ENCODE measurements at places on chromosomes 1 and 21.

GRCh38 chr1:153872934-153873333, 49.8 kb downstream of the GATAD2B start:
- DNase-seq: no peak

DNA sequence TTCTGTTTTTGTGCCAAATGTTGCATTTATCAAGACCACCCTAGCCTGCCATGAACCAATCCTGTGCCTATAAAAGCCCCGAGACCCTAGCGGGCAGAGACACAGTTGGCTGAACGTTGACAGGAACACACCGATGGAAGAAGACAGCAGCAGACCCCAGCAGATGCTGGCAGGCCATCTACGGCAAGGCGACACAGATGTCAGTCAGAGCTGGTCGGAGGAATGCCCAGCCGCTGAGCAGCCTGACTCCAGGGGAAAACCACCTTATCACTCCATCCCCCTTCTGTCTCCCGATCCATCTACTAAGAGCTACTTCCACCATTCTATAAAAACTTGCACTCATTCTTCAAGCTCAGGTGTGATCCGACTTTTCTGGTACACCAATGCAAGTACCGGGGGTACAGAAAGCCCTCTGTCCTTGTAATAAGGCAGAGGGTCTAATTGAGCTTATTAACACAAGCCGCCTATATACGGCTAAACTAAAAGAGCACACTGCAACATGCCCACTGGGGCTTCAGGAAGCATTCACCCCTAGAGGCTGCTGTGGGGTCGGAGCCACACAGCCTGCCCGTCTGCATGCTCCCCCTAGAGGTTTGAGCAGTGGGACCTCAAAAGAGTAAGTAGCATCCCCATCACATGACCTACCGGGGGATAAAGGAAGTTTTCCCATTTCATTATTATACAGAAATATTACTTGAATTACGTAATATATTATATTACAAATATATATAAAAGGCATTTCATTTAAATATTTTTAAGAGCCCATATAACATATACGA, 1156.3 kb upstream of the B3GALT2 start:
- DNase-seq: no peak

GRCh38 chr1:226723657-226724532, 15.2 kb downstream of the ITPKB start:
- no peak for DNase-seq

DNA sequence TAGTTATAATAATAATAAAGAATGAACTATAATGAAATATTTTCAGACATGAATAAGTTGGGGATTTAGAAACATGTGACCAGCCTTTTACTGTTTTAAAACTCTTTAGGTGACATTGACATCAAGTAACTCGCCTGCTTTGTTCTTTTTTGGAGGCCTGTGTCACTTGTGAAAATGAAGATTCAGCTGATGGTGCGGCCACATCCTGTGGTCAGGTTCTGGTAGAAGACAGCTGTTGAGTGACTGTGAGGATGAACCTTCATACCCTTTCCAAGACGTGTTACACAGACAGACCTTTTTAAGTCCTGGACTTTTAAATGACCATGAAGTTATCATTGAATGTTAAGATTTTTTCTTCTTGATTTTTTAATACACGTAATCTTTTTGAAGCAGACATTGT, 10.3 kb downstream of the UTS2 start:
- no peak for DNase-seq

GRCh38 chr1:95230256-95230655, 3.8 kb upstream of the RWDD3 start:
- DNase-seq: no peak

DNA sequence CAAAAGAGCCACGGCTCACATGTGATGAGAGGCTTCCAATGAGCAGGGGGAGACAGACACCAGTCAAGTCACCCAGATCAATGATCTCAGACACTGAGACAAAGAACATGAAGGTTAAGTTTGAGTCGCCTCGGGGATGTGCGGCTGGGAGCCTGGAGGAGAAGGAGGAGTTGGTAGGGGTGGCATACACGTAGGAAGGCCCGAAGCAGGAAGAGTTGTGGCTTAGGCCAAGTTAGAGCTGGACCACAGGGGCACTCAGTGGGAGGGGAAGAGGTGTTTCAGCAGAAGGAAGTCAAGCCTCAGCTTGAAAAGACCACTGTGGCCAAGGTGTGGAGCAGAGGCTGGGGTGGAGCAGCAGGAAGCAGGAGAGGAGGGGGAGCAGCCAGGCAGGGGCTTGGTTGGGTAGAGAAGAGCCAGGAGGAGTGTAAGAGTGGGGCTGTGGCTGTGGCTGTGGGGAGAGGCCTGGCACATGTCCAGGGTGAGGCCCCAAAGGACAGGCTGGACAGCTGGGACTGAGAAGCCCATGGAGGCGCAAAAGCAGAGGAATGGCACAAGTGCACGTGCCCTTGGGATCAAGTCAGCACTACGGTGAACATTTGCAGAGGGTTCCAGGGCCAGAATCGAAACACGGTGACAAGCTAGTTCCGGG, 27.6 kb downstream of the CTNNBIP1 start:
- no peak for DNase-seq

DNA sequence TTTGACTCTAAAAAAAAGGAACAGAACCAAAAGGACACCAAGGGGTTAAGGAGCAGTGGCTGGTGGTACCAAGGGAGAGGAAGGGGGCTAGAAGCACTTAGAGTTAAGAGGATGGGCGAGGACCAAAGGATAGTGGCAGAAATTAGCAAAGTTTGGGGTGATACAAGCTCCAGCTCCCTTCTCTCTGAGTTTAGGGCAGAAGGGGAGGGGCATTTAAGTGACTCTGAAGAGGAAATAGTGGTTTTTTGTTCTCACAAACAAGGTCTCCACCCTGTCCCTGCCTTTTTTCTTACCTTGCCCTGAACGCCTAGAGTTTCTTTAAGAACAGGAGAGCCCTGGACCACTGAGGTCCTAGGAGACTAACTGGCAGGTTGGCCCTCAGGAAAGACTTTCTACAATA, 3.3 kb downstream of the CDC42SE1 start:
- no peak for DNase-seq

GRCh38 chr21:15004721-15005370, 60.0 kb downstream of the NRIP1 start:
- DNase-seq: no peak

DNA sequence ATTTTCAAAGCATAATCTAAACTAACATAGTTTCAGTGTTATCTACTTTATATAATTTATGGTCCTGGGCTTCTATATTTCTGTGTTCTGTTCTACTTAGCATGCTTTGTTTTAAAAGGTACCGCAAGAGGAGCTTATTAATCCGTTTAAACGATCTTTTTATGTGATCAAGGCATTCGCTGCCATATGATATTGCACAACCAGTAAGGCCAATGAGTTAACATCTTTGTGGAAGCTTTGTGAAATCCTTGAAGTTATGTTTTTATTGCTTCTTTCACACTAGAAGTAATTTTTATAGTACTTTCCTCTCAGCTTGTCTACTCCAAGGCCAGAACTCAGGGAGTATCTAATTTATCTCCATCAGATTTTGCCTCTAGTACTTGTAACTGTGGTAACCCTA, 8.9 kb downstream of the LRRC8C start:
- DNase-seq: no peak

DNA sequence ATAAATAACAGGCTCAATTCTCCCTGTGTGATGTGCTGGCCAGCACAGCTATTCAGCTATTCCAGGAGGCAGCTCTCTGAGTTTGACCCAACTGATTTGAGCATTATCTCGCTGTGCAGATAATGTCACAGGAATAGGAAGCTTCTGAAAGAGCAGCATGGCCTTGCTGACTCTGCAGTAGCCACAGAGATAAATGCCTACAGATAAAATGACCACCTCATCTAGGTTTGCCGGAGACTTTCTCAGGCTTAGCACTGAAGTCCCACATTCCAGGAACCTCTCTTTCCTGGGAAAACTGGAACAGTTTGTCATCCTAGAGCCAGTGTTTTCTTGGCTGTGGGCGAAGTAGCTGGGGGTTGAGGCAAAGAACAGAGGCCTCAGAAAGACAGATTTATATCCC, 98.9 kb downstream of the MRPL39 start:
- no peak for DNase-seq

DNA sequence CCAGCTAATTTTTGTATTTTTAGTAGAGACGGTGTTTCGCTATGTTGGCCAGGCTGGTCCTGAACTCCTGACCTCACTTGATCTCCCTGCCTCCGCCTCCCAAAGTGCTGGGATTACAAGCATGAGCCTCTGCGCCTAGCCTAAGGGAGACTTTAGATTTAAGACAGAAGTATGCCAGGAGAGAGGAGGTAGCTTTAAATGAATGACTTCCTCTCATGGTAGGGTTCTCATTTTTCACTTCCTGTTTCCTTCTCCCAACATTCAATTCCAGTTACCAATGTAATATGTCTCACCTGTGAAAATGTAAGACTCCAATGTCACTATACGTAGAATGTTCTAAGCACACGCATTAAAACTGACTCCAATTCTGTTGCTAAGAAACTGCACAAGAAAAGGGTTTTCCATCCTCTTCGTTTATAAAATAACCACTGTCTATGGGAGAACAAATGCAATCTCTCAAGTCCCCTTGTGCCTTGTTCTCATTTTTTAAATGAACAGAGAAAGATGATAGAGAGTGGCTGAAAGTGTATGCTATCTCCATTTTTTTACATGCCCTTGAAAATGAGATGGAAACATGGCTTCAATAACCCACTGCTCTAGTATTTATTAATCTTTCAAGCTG, 140.0 kb downstream of the SLC45A1 start:
- no peak for DNase-seq

GRCh38 chr1:234879147-234880080, 249.2 kb downstream of the TOMM20 start:
- no peak for DNase-seq

- no peak for DNase-seq
These were observed 43.0 kb upstream of the TARS2 start for GRCh38 chr1:150444232-150444631.

Measured in stimulated activated CD4-positive, alpha-beta T cell treated with anti-CD3 and anti-CD28 coated beads, Interleukin-1b, Interleukin-23, amount 100 ng/mL, for 1 hour (primary cell).